ENCODE measurements at places on chromosomes 4 and X.

DNA sequence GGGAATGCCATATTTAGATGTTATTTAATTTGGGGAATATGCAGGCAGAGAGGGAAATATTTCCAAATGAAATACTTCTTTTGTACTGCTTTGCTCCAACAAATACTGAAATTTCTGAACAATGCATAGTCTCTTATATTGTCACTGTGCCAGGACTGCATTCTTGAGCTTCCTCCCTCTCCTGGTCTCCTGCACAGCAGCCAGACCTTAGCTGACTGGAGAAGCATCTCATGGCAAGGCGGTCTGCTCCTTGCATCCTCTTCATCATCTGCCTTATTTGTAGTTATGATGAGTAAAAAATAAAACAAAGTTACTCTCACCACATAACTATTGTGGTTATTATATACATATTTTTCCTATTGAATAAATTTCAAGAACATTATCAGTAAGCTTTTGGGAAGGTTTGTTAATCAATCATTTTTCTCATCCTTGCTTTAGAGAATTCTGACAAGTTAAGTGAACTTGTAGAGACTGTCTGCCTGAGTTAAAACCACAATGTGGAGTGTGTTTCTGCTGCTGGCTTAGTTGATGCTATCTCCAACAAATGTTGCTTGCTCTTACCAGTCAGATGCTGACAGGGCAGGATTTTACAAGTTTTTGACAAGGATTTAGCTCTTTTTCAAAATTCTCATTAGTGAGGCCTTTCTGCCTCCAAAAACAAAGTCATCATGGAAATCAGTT is 153.6 kb downstream of the SOWAHB start:
- no peak for DNase-seq

- no peak for DNase-seq
These were observed 222.8 kb downstream of the TRAM1L1 start for GRCh38 chr4:116862592-116862991.

- DNase-seq, result no peak
These were observed 77.1 kb downstream of the EIF4E start for GRCh38 chr4:98851806-98852205.

DNA sequence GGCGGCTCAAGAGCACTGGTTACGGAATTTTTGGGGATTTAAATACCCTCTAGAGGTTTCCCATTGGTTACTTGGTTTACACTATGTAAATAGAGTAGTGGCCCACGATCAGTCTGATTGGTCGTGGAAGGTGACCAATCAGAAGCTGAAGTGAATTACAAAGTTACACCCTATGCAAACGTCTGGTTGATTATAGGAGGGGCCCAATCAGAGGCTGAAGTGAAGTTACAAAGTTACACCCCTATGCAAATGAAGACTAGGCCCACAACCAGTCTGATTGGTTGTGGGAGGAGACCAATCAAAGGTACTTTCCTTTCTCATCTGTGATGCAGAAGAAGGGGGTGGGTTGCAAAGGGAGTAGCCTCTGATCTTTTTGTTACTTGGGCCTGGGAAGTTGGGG is 45.1 kb upstream of the HSD17B10 start:
- DNase-seq, result no peak

DNA sequence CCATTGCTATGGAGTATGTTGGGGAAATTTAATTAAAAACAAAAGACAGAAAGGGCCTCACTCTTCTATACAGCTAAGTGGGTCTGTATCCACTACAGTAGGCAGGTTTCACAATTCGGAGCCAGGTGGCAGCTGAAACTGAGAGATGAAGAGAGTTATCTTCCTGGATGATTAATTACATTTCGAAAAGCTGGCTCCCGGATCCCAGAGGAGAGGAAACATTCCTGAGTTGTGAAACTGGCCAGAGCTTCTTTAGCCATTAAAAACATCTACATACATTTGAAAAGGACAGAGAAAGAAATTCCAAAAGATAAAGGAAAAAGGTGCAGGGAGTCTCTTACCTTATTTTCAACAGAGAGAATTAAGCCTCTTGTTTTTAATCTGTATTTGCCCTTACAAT is 15.5 kb upstream of the PDZD4 start:
- DNase-seq, result no peak

GRCh38 chr4:102675141-102675540 is 85.6 kb downstream of the MANBA start:
- DNase-seq, result no peak

DNA sequence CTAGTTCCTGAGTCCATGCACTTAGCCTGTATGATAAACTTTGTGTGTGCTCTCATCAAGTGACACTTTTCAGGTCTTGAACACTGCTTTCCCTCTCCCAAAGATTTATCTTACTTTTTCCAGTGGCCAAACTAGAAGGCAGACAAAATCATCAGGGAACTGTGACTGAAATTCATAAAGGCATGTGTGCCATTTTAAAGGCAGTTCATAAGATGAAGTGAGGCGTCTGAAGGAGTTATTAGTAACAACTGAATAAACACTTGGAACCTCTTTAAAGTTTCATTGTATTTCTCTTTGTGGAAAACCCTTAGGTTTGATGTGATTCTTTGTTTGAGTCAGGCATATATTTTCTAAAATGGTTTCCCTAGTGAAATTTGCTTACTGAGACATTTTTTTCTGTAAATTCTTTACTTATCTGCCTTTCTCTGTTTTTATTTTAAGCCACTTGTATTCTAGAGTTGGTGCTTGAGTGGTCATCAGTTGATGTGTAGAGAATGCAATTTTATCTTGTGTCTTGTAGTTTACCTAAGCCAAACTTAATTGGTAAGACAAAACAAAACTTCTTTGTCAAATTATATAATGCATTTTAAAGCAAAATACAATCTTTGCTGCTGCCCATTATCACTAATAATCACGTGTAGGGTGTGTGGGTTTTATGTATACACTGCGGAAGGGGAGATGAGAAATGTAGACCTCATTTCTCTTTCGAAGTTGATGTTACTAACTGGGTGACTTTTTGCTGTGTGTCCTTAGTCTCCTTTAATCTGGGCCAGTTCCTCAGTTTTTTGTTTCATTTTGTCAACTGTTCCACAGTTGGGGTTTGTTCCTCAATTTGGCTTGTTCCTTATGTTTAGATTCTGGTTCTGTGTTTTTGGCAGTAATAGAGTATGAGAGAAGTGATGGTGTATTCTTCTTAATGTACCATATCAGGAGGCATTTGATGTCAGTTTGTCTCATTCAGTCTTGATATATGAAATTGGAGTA is 56.8 kb downstream of the RBPJ start:
- DNase-seq, result no peak

DNA sequence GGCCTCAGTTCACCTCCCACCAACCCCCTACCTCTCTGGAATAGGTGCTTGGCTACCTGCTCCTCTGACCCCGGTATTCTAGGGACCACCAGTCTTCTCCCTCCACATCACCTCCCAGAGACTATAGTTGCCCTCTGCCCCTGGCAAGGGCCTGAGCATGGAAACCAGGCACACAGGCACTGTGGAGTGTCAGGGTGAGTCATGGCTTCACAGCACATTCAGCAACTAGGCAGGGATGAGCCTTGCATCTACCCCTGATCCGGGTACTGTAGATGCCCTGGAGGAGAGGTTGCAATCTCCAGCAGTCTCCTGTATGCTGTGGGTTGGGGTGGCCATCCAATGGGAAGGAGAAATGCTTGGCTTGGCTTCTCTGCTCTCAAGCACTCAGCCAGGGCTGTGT is 472.7 kb downstream of the IDS start:
- DNase-seq, result no peak

GRCh38 chr4:151799417-151800012 is 38.7 kb upstream of the GATB start:
- no peak for DNase-seq

DNA sequence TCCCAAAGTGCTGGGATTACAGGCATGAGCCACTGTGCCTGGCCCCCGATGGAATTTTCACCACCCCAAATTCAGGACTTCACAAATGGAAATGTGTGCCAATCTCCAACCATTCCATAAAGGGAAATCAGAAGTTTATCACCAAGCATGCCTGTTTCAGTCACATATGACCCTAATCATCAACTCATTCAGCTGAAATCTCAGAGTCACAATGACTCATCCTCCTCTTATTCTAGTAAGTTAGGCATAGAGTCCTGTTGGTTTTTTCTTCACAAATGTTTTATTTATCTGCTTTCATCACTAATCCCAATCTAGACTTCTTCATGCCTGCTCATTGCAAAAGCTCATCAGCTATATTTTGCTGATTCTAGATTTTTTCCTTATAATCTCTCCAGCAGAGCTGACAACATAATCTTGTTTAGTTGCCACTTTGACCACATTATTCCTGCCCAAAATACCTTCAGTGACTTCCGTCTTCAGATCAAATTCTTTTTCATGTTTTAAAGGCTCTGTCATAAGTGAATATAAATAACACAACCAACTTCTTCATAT is 83.3 kb downstream of the SLC7A11 start:
- no peak for DNase-seq

DNA sequence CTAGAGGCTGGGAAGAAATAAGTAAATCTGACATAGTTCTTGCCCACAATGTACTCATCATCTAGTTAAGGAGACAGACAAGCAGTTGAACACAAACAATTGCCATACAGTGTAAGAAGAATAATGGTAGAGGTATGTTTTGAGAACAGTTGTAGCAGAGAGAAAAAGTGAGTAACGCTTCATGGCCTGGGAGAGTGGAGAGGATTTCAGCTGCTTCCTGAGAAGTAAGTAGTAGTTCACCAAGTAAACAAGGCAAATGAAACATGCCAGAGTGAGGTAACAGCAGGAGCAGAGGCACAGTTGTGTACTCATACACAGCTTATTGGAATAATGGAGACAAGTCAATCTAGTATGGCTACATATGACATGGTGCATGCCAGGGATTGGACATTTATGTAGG is 53.6 kb upstream of the RAP2C start:
- no peak for DNase-seq

DNA sequence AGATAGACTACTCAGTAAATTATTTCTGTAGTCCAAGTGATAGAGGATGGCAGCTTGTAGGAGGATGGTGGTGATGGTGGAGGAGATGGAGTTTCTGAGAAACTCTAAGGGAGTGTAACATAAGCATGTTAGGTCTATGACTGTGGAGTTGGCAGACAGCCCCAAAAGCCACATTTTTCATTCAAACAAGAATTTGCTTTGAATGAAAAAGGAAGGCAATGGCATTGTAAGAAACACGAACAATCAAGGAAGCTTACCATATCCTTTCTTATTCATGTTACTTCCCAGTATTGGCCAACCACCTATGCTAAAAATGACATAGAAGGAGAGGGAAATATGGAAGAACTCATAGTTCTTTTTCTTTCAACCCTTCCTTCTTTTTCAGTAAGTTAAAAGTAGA is 18.7 kb upstream of the SEC24B start:
- no peak for DNase-seq

DNA sequence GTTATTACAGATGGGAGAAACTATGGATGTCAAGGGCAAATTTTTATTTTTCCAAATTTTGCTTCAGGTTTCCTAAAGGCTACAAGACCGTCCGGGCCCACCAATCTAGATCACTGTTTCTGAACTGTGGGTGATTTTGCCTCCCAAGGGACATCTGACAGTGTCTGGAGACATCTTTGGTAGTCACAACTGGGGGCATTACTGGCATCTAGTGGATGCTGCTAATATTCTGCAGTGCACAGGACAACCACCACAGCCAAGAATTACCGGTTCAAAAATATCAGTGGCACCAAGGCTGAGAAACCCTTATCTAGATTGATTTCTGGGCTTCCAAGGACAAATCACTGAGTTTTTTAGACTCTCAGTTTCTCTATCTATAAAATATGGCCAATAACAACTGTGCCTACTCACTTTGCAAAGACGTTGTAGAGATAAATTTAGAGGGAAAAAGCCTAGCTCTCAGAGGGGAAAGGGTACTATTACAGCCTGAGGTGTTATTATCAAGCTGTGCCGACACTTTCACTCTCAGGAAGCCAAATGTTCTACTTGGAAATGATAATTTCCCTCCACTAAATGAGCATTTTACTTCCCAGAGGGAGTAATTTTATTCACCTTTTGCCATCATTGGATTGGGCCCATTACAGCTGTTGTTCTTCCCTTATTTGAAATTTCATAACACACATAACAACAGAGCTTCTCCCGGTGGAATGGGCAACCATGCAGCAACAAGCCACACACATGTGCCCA is 442.1 kb downstream of the CENPC start:
- DNase-seq, result no peak
